ENCODE measurements at places on chromosomes 2 and 18. TPM values are rescaled to one million over a fixed set of nuclear protein-coding genes. Genes with fewer than 3 reads are reported as not detected.

- no peaks in the 10 kb centered on the region for H3K36me3 ChIP-seq
- peak overlapping the region; percentile 77 for H3K27ac ChIP-seq
- no peak overlapping the region for H3K4me3 ChIP-seq
- peak; percentile 99 for DNase-seq
- H3K4me1 ChIP-seq, result peaks cover 37% of the 10 kb centered on the region
Observed at GRCh38 chr18:77071711-77072292, 60.8 kb downstream of the MBP start.

- H3K27me3 ChIP-seq, result no peaks in the 10 kb centered on the region
- H3K27ac ChIP-seq, result peak overlapping the region; percentile 90
Observed at GRCh38 chr2:227325839-227326195, 766 bp downstream of the MFF start.

- DNase-seq, result no peak
- H3K4me1 ChIP-seq, result no peaks in the 10 kb centered on the region
- no peaks in the 10 kb centered on the region for H3K36me3 ChIP-seq
- H3K4me3 ChIP-seq, result no peak overlapping the region
- no peaks in the 10 kb centered on the region for H3K27me3 ChIP-seq
Observed at GRCh38 chr2:153663371-153663770, 184.8 kb upstream of the RPRM start.

DNA sequence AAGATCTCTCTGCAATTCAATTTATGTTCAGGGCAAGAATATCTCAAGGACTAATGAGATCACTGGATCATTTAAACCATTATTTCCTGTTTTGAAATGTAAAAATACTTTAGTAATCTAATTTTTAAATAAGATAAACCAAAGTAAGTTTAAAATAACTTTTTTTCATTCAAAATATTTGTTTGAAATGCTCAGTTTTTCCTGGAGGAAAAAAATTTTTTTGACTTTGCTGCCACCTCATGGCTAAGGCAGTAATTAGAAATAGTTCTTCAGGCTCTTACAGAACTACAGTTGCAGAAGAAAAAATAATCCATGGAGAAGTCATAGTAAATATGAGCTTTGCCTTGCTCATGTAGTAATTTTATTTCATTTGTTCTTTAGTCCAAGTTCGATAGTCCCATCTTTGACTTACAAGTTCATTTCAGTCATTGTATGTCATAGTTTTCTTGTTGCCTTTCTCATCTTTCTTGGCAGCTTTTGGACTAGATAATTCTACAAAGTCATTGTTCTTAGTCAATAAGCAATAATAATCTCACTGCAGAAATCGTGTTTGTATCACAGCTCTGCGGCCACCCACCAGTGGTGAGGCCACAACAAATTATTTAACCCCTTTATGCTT, 127.4 kb downstream of the DPP4 start:
- H3K27me3 ChIP-seq, result peaks cover 3% of the 10 kb centered on the region
- no peak overlapping the region for H3K27ac ChIP-seq
- peak; percentile 54 for DNase-seq
- no peak overlapping the region for H3K4me3 ChIP-seq

DSC3 gene
- under 0.01 TPM for total RNA-seq

PDE11A gene
- total RNA-seq, result not detected

All from fibroblast of lung (primary cell).